Pancreas (tissue), 10 donors: ENCODE measurements at places on chromosomes 4 and X.

DNA sequence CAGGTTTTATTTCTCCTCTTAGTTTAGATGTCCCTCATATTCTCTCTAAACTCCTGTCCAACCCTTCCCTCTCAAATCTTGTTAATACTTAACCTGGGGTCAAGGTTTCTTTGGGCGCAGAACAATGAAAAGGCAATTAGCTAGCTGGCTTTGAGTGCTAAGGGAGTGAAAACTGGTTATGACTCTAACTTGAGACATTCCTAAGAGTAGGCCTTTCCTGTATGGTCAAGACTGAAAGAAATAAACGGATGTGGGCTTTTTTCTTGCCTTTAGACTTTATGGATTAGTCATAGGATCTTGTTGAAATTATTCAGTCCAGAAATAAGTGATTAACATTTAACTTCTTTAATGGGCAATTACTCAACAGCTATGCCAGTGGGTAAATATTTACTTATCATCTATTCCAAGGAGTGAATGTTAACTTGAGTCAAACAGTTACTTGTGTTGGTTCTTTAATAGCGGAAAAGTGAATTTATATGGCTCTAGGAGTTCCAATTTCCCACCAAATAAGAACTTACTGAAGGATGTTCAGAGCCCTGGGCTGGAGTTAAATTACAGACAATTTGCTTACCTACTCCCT lies 141.7 kb upstream of the SCML1 start:
- H3K4me3 ChIP-seq: no peak overlapping the region
- DNase-seq: no peak
- no peaks in the 10 kb centered on the region for H3K27me3 ChIP-seq
- no peaks in the 10 kb centered on the region for H3K36me3 ChIP-seq

DNA sequence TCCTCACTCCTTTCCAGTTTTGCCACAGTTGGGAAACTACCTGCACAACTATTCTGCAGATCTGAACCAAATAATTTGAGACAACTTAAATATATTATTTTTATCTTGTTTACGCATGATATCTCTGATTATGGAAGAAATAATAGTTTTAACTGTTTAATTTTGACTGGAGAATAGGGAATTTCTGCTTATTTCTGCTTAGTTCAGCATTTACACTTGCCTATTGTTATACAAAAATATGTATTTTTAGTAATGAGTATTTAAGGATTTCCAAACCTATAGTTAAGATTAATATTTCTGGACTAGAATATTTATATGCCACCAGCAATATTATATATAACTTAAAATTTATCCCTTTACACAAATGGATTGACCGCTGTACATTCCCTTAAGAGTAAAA lies 125.5 kb downstream of the NWD2 start:
- no peaks in the 10 kb centered on the region for H3K36me3 ChIP-seq
- no peak overlapping the region for H3K4me3 ChIP-seq
- H3K27me3 ChIP-seq: no peaks in the 10 kb centered on the region

- no peaks in the 10 kb centered on the region for H3K4me1 ChIP-seq
- H3K27ac ChIP-seq: no peak overlapping the region
- no peak overlapping the region for H3K4me3 ChIP-seq
- H3K27me3 ChIP-seq: peaks cover 4% of the 10 kb centered on the region
- H3K36me3 ChIP-seq: no peaks in the 10 kb centered on the region
Measured at GRCh38 chrX:153491351-153491914, 3.3 kb upstream of the BGN start.

GRCh38 chrX:53637479-53637878 lies 49.0 kb downstream of the HUWE1 start:
- no peak overlapping the region for H3K27ac ChIP-seq
- H3K36me3 ChIP-seq: no peaks in the 10 kb centered on the region
- no peak for DNase-seq
- H3K4me3 ChIP-seq: no peak overlapping the region
- no peaks in the 10 kb centered on the region for H3K27me3 ChIP-seq

DNA sequence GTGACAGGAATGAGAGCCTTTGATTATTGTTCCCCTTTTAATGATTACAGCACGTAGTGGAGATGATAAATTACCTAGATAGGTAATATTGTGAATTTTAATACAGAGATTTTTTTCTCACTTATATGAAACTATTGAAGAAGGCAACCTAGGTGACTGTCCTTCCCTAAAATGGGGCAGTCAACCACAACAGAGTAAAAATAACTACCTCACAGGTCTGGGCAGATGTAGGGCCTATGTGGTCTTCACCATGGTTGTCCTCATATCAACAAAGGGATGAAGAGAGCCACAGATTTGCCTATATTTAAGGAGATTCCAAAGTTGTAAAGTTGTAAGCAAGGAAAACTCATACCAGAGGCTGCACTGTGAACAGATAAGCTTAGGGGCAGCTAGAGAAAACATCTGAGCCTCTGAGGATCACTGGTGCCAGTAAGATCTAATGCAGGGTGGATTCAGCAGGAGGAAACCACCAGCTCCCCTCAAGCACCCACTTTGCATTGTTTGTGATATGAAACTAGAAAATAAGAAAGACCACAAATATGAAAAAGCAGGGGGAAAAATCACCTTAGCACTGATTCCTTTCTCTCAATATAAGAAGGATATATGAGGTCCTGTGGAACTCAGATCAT lies 547.9 kb upstream of the GALNTL6 start:
- no peak for DNase-seq
- H3K4me1 ChIP-seq: no peaks in the 10 kb centered on the region
- H3K27me3 ChIP-seq: no peaks in the 10 kb centered on the region
- no peaks in the 10 kb centered on the region for H3K36me3 ChIP-seq

GRCh38 chr4:1329408-1330371 lies 17.3 kb upstream of the UVSSA start:
- H3K27me3 ChIP-seq: no peaks in the 10 kb centered on the region
- H3K4me1 ChIP-seq: no peaks in the 10 kb centered on the region
- H3K4me3 ChIP-seq: no peak overlapping the region
- no peak overlapping the region for H3K27ac ChIP-seq
- peak; percentile 64 for DNase-seq

- H3K4me1 ChIP-seq: no peaks in the 10 kb centered on the region
- no peak overlapping the region for H3K27ac ChIP-seq
- no peak overlapping the region for H3K4me3 ChIP-seq
- DNase-seq: no peak
Measured at GRCh38 chr4:97386969-97387368, 756.3 kb downstream of the STPG2 start.

DNA sequence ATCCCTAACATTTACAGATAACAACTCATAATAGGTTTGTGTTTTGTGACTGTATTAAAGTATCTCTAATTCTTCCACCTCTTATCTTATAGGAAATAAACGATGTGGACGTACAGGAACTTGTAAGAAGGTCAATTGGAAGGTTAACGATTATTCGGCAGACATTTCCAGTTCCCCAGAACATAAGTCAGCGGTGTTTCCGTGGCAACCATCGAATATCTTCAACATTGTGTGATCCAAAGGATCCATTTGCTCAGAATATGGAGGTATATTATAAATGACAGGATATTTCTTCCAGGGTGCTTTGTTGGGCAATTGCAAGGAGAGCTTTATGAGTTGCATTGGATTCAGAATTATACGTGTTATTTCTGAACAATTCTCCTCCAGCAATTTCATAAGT lies 611.9 kb upstream of the ATOH1 start:
- no peak for DNase-seq
- no peak overlapping the region for H3K4me3 ChIP-seq
- no peaks in the 10 kb centered on the region for H3K36me3 ChIP-seq
- no peaks in the 10 kb centered on the region for H3K27me3 ChIP-seq

DNA sequence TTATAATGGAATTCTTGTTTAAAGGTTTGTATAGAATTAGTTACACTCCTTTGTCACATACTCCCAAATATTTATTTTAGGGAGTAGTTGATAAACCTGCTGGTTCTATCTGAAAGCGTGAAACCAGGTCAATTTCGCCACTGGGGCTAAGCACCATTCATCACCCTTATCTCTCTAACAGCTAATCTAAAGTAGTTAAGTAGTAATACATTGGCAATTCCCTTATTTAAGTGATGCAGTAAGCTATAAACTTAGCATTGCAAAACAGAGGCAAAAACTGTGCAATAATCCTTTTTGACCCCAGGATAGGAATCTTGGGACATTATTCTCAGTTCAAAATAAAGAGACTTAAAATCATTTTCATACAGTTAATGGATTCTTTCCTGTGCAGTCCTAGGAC lies 33.7 kb upstream of the PTPN13 start:
- no peak for DNase-seq
- no peak overlapping the region for H3K27ac ChIP-seq
- no peaks in the 10 kb centered on the region for H3K4me1 ChIP-seq
- H3K27me3 ChIP-seq: no peaks in the 10 kb centered on the region
- no peak overlapping the region for H3K4me3 ChIP-seq
